ENCODE measurements at places on chromosomes 16 and 17.

DNA sequence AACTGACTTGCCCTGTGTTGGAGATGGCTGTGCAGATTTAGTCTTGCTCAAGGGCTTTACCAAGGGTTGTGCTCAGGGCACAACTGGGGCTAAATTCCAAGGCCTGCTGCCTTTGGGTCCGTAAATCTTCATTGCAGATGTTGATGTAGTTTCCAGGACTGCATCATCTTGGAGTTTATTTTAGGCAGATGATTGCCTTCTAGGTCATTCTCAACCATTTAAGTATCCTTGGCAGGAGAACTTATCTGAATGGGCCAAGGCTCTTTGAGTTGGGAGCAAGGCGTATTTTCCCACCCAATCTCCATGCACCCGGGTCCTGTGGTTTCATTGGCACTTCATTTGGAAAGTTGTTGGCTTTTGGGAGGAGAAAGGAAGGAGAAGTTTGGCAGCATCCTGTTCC lies 200.3 kb downstream of the MSI2 start:
- DNase-seq, result no peak

DNA sequence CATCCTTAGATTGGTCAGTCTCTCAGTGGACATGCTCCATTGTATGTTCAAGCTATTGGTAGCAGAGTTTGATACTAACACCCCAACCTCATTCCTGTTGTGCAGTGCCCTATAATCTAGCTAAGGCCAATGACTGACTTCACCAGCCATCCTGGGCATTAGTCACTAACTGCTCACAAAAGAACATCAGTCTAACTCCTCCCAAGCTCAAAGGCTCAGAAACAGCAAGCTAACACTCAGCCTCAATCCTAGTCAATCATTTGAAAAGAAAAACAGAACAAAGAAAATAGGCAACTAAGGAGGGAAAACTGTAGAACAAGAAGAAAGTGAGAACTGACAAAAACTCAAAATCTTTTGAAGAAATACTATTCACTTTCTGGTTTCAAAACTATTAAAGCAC lies 199.1 kb upstream of the C17orf78 start:
- DNase-seq, result no peak

- DNase-seq, result no peak
Observed at GRCh38 chr17:571224-571623, 143.4 kb downstream of the VPS53 start.

- no peak for DNase-seq
Observed at GRCh38 chr17:30541802-30542201, 64.6 kb downstream of the GOSR1 start.

GRCh38 chr17:83053021-83053681 lies 26.3 kb upstream of the METRNL start:
- DNase-seq, result no peak
